Stomach (tissue), 19 donors: ENCODE measurements at places on chromosomes 16 and 17. TPM values are rescaled to one million over a fixed set of nuclear protein-coding genes. Genes with fewer than 3 reads are reported as not detected.

DNA sequence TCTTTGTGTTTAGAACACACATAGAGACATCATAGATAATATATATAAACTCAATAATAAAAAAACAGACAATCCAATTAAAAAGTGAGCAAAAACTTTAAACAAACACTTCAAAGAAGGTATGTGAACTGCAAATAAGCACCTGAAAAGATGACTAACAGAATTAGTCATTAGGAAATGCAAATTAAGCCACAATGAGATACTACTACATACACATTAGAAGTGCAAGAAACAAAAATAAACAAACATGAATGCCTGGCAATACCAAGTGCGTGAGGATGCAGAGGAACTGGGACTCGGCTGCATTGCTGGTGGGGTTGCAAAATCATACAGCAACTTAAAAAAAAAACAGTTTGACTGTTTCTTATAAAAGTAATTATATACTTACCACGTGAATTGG lies 799.0 kb downstream of the KCNJ2 start:
- no peaks in the 10 kb centered on the region for H3K27me3 ChIP-seq
- no peak overlapping the region for H3K4me3 ChIP-seq

- peaks cover 49% of the 10 kb centered on the region for H3K4me1 ChIP-seq
- H3K27me3 ChIP-seq: no peaks in the 10 kb centered on the region
- H3K4me3 ChIP-seq: no peak overlapping the region
- H3K36me3 ChIP-seq: no peaks in the 10 kb centered on the region
- peak overlapping the region; percentile 58 for H3K27ac ChIP-seq
These were observed 10.2 kb upstream of the SEC14L5 start for GRCh38 chr16:4947722-4948503.

RPUSD1 gene
- polyA plus RNA-seq: 17.3 TPM

GRCh38 chr17:17719199-17719940 lies 38.1 kb downstream of the RAI1 start:
- H3K36me3 ChIP-seq: no peaks in the 10 kb centered on the region
- no peak for DNase-seq
- no peak overlapping the region for H3K27ac ChIP-seq
- peaks cover 29% of the 10 kb centered on the region for H3K27me3 ChIP-seq
- H3K4me1 ChIP-seq: peaks cover 44% of the 10 kb centered on the region

GRCh38 chr17:3557768-3558583 lies at the start of gene TRPV3:
Gene TRPV3, minus strand, starts transcription at chr17:3557812. Its CDS starts 2,962 bp downstream, at chr17:3554850.
- no peaks in the 10 kb centered on the region for H3K27me3 ChIP-seq
- DNase-seq: peak; percentile 93
- H3K4me1 ChIP-seq: peaks cover 16% of the 10 kb centered on the region
- peak within 1 kb of the TSS; percentile 3 for H3K27ac ChIP-seq

AGRP gene
- polyA plus RNA-seq: not detected

KRTAP4-6 gene
- not detected for polyA plus RNA-seq

C17orf75 gene
- 14.1 TPM for polyA plus RNA-seq

DNA sequence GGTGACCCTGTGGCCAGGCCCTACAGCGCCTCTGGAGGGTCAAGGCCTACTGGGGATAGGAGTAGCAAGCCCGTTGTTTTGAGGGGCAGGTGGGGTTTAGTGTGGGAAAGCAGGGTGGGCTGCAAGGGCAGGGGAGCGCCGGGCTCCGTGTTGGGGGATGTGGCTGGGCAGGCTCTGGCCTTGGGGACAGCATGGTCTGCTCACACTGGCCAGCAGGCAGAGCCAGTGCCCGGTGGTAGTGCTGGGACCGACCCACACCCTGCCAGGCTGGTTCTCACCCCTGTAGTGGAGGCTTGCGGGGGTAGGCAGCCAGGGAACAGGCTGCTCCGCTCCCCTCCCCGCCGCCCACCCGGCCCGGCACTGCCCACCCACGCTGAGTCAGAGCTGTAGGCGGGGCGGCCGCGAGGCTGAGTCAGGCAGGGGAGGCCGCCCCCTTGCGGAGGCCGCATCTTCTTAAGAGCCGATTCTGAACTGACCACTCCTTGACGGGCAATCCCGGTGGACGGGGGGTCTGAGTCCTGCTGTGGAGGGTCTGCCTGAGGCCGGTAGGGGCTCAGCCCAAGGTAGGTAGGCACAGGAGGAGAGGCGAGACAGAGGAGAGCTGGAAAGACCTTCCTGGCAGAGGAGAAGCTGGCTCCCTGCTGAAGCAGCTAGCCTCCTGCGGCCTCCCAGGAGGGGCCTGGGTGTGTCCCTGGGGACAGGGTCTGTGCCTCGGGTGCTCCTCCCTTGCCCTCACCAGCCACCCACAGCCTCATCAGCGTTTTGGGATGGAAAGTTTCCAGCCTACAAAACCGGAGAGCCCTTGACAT lies 62.4 kb downstream of the BAIAP2 start:
- H3K27me3 ChIP-seq: no peaks in the 10 kb centered on the region
- H3K4me1 ChIP-seq: peaks cover 53% of the 10 kb centered on the region
- peaks cover 27% of the 10 kb centered on the region for H3K36me3 ChIP-seq
- no peak overlapping the region for H3K4me3 ChIP-seq

DNA sequence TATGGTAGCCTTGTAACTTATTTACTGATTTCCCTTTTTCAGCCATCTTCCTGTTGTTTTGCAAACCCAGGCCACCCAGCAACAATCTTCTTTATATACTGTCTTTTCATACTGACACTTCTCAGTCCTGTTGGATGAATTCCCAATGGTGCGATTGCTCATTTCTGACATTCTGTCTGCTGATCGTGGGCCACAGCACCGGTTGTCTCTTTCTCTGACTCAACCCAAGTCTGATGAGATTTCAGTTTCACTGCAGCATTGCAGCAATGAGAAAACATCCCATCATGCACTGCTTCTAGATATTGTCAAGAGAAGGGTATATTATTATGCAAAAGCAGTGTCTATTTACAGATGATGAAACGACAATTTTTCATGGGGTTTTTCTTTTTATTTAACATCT lies 349.2 kb upstream of the HSBP1 start:
- H3K36me3 ChIP-seq: no peaks in the 10 kb centered on the region
- H3K27ac ChIP-seq: no peak overlapping the region
- H3K27me3 ChIP-seq: peaks cover 7% of the 10 kb centered on the region

P2RX5 gene
- not detected for polyA plus RNA-seq

CEP112 gene
- 9.0 TPM for polyA plus RNA-seq

CORO1A gene
- 42.5 TPM for polyA plus RNA-seq

GRCh38 chr16:65908568-65908967 lies 457.9 kb upstream of the CDH5 start:
- H3K27me3 ChIP-seq: no peaks in the 10 kb centered on the region
- no peaks in the 10 kb centered on the region for H3K4me1 ChIP-seq
- DNase-seq: peak; percentile 19
- H3K27ac ChIP-seq: no peak overlapping the region
- H3K4me3 ChIP-seq: no peak overlapping the region
- no peaks in the 10 kb centered on the region for H3K36me3 ChIP-seq

DNA sequence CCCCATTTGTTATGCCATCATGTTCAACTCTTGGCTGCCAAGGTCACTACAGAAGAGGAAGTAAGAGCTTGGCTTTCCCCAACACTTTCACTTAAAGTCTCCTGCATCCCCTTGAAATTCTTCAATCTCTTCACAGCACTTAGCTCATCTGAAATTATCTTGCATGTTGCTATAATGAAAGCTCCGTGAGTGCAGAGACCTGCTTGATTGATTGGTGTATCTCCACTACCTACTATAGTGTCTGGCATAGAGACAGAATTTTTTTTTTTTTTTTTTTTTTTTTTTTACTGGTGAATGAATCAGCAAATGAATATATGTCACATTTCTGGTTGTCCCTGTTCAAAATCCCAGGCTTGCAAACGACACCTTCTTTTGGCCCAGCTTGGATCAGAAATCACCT lies 1.9 kb upstream of the SDR42E1 start:
- DNase-seq: no peak
- no peaks in the 10 kb centered on the region for H3K36me3 ChIP-seq
- H3K27ac ChIP-seq: no peak overlapping the region
- H3K4me1 ChIP-seq: no peaks in the 10 kb centered on the region
- H3K4me3 ChIP-seq: no peak overlapping the region
- H3K27me3 ChIP-seq: no peaks in the 10 kb centered on the region

PYDC1 gene
- polyA plus RNA-seq: not detected
